ENCODE measurements at places on chromosomes 1 and 21.

DNA sequence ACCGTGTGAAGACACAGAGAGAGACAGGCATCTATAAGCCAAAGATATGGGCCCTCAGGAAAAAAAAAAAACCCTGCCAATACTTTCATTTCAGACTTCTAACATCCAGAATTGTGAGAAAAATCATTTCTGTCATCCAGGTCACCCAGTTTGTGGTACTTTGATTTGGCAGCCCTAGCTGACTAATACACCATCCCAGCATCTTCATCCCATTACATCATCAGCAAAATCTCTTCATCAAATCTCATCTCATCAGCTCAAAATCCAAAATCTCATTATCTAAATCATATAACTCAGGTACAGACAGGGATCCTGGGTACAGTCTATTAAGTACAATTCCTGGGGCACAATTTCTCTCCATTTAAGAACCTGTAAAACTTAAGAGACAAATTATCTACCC is 51.9 kb upstream of the GJA8 start:
- no peak for DNase-seq

- DNase-seq, result no peak
Observed at GRCh38 chr1:1922956-1923833, 4.1 kb upstream of the TMEM52 start.

DNA sequence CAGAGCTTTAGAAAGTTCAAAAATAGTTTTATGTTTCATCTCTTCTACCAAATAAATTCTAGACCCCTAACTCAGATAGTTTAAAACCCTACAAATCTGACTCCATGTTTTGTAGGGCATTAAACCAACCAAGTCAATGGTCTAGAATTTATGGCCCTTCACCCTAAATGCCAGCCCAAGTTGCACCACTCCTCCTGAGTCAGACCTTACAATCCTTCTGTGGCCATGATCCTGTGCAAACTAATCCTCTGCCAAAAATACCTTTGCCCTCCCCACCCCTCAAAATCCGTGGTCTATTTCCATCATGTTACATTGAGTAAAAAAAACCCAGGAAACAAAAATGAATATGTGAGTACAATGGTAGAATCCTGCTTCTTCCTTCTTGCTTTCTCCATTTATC is 179.3 kb downstream of the NR5A2 start:
- peak; percentile 42 for DNase-seq

- peak; percentile 52 for DNase-seq
Observed at GRCh38 chr1:119783354-119784185, 14.9 kb upstream of the HMGCS2 start.

DNA sequence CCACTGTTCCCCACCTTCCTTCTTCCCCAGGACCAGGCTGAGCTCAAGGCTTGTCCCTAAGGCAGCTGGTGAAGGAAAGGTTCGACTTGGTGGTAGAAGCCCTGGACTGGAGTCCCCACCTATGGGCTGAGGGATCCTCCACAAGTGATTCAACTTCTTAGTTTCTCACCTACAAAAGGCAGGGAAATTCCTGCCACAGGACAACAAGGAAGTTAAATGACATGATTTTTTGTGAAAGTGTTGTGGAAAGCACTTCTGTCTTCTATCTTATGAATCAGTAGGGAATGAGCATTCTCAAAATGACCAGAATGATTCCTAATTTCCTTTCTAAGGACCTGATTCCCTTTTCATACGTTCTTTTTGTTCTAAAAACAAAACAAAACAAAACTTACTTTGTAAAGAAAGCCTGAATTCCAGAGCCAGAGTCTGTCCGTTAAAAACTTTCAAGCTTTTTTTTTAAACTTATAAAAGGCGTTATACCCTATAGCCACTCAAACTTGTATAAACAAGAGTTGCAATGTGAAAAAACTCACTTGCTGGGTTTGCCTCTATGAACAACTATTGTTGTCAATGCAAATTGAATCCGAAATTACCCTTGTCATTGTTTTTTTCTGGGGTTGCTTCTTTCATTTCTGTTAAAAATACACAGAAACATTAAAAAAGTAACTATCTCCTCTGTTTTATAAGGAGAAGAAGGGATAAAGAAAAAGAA is 12.2 kb downstream of the KCNJ15 start:
- no peak for DNase-seq

DNA sequence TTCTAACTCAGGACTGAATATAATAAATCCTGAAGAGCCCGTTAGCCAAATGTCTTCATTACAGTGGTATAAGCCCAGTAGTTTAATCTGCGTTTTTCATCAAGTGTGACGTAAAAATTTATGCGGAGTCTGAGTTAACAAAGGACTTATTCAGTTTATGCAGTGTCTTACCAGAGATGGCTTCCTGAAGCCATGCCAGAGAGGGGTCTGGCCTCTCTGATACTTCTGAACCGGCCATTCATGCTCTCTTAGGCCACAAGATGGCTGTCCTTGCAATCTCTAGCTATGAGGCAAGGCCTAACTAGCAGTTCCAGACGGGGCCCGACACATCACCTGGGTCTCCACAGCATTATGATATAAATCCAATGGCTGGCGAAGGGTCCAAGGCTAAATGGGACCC is 101.4 kb downstream of the TEX35 start:
- DNase-seq, result no peak

DNA sequence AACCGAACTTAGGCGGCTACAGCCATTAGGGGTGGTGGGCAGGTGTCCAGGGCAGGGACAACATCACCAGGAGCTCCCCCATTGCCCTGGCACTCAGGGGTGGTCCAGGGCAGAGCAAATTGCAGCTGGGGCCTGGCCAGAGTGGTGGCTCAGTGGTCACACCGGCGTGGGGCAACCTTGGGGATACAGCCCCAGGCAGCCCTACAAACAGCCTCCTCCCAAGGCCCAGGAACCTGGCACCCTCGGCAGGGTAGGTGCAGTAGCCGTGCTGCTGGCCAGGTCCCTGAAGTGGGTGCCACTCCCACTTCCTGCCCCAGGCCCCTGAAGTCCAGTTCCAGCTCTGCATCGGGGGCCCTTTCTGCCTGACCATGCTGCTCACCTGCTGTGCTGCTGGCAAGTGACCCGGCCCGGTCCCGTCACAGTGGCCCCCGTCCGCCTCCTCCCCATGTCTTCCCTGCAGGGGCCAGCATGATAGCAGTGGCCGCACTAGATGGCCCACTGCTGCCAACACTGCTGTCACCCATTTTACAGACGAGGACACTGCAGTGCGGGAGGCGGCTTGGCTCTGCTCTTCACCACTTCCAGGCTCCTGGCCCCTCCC is 712.8 kb downstream of the MATN1 start:
- no peak for DNase-seq

GRCh38 chr1:225460737-225461532 is 33.1 kb upstream of the LBR start:
- no peak for DNase-seq

DNA sequence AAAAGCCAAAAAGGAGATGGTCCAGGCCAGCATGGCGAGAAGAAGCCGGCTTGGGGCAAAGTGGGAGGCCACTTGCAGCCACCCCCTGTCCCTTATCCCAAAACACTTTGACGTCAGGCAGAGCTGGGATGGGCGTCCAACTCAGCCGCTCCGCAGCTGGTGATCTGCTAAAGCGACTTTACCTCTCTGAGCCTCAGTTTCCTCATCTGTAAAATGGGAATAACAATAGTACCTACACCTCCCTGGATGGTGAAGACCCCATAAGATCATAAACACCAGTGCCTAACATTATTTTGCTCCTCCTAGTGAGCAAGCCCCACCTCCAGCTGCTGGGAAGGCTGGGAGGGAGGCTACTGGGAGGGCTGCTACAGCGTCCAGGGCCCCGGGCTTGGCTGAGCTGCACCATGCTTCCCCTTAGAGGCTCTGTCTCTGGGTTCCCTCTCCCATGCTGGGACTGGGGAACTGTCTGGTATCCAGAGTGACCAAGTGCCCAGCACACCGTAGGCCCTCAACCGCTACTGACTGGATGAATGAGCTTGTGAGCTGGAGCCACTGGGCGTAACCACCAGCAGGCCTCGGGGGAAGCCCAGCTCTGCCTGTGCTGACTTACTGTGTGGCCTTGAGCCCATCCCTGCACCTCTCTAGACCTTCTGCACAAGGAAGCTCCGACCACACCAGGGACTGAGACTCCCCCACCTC is 18.3 kb downstream of the IFFO2 start:
- no peak for DNase-seq

GRCh38 chr1:218476385-218476784 is 131.2 kb downstream of the TGFB2 start:
- DNase-seq, result peak; percentile 60

- no peak for DNase-seq
Observed at GRCh38 chr1:225400968-225401367, 26.9 kb downstream of the LBR start.

- no peak for DNase-seq
Observed at GRCh38 chr1:165431079-165431478, 13.8 kb downstream of the RXRG start.

DNA sequence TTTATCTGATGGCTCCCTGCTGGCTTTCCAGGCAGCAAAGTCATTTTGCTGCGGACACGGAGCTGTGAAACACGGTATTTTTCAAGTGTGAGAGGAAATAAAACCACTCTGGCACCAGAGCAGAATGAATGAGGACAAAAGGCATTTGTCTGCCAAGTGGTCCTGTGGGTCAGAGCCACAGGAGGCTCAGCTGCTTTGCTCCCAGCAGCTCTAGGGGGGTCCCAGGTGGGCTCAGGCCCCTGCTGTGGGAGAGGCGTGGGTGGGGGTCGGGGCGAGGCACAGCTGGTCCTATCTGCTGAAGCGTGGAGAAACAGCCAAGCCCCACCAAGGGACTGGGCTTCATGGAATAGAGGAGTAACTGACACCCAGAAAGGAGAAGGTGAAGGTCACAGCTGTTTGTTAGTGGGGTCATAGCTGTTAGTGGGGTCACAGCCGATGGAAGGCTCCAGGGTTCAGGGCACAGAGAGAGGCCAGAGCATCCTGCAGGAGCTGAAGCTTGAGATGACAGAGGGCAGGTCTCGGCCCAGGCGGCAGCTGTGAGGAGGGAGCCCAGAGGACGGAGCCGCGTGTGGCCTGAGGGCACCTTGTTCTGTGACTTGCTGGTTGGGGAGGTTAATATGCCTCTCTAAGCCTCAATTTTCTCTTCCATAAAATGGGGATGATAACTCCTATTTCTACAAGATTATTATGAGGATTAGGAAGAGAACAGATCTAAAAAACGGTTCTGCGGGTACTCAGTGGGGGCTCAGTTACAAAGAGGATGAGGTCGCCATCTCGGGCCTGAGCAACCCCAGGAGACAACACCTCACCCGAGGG is 7.1 kb downstream of the KIF17 start:
- no peak for DNase-seq

- DNase-seq, result no peak
Observed at GRCh38 chr1:240831922-240832321, 220.0 kb upstream of the GREM2 start.

DNA sequence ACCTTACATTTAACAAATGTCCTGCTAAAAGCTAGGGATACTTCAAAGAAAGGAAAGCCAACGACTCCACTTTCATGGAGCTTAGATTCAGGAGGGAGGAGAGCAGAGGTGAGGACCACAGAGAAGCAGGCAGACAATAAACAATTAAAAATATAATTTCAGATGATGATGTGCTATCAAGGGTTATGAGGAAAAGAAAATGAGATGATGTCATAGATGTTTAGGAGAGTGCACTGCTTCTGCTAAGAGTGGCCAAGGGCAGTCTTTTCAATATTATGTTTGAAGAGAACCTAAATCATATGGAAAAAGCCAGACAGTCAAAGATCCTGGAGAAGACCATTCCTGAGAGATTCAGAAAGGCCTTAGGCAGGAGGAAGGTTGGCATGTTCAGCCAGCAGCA is 66.6 kb upstream of the HOOK1 start:
- no peak for DNase-seq

DNA sequence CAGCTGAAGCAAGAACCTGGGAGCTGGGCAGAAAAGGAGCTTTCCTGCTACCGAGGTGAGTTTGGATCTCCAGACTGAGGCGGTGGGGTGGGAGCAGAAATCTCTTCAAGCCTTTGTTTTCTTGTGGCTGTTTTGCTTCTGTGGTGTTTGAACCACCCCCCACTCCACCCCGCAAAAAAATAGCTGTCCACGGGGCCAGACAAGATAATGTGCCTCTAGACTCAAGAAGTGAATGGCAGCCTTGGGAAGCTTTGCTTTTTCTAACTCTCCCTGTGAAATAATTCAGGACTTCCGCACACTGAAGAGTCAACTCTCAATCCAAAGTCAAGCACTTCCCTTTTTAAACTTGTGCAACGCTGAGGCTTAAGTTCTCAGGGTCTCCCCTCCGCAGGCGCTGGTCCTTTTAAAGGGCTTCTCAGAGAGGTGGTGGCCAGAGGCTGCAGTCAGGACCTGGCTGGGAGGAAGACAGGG is 159.6 kb upstream of the COA6 start:
- DNase-seq, result no peak

GRCh38 chr1:121546830-121547591 is 362.2 kb downstream of the SRGAP2C start:
- DNase-seq, result peak; percentile 78

- peak; percentile 88 for DNase-seq
Observed at GRCh38 chr1:58773406-58773840, 10.4 kb downstream of the JUN start.

DNA sequence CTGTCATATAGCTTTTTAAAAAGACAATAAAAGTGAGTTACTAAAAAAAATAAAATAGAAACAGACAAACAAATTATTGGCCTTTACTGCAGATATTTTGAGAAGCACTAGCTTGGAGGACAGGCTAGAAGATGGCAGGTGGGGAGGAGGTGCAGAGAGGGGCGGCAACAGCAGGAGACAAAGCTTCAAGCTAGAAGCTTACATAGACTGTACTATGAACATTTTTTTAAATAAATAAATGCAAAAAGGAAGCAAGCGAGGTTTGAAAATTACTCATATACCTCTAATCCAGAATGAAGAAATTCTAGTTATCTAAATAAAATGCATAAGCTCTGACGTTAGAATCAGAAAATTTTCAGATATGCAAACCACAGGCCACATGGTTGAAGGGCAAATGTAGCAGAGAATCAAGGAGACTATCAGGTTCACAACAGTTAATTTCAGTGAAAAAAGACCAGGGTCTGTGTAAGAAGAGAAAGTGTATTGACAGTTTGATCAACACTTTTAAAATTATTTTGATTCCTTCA is 54.9 kb downstream of the NRIP1 start:
- peak; percentile 79 for DNase-seq

DNA sequence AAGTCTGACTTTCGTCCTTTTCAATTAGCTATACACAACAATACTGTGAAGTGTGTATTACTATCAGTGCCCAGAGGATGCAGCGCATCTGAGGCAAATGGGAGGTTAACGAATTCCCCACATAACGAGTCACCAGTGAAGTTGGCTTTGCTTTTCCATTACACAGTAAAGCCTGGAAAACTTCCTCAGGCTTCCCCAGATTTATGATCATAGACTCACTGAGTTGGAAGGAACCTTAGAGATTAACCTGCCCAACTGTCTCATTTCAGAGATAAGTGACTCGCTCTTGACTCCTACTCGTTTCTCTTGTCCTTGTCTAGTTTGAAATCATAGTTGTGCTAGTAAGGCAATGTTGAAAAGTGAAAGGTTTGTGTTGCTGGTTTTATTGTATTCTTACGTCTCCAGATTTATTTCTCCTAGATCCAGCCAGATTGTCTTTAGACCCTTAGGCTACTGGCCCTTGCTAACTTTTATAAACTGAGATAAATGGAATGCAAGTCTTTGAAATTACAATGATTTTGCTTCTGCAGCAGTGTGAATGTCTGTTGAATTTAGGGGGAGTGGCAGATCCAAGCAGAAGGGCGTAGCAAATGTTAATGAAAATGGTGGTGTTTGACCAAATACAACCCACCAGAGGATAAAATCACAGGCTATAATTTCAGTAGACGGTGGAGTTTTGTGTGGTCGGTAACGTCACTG is 17.3 kb downstream of the S1PR1 start:
- DNase-seq, result peak; percentile 83
